ENCODE measurements at places on chromosomes 3 and 15.

DNA sequence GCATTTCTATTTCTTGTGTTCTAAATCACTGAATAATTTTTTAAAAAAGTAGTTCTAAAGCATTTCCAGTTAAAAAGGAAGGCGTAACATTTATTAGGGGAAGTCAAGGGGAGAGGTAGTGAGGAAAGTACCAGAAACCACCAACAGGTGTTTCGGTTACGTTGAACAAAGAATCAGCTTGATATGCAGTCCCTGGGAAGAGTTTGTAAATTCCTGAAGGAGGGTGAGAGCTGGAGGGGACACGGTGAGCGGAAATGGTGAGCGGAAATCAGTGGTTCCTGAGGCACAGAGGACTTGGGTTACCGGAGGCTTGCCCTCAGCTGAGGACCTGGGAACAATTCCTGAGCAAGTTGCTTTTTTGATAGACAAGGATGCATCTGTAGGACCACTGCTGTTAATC, 17.8 kb downstream of the MAP2K1 start:
- no peak for DNase-seq

GRCh38 chr3:153927107-153927506, 194.1 kb upstream of the ARHGEF26 start:
- no peak for DNase-seq

DNA sequence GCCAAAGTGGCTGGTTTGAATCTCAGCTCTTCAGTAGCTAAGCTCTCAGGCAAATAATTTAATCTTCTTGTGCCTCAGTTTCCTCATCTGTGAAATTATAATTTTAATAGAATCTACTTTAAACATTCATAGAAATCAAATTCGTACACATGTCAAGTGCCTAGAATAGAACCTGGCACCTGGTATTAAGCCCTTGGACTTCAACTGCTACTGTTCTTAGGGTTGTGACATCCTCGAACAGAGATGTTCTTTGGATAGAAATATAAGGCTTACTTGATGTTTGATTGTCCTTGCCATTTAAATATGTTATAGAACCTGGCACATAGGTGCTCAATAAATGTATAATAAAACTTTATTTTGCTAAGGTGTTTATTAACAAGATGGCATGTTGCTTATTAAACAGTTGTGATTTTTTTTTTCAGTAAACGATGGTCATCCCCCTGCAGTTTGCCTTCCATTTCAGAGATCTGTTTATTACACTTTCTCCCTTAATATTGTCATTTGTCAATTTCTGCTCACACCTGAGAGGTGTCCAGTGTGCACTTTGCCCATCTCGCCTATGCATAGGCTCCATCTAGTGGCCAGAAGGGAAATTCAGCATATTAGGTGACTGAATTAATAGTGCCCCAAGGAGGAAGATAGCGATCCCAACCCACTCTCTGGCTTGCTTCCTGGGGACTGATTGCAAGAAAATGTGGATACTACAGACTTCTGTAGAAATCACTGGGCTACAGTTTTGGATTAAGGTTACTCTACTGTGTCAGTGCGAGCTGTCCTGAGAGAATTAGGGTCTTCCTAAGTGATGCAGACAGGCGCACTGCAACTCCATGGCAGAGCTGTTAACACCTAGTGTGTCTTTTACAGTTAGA, 10.7 kb downstream of the IGF1R start:
- DNase-seq: no peak

GRCh38 chr3:7207928-7208327, 347.0 kb downstream of the GRM7 start:
- DNase-seq: no peak

GRCh38 chr3:122271246-122271898, 53.7 kb upstream of the CSTA start:
- no peak for DNase-seq
